A549 treated with ZK216348 at 1 μM for 4 hours (cell line): ENCODE measurements at places on chromosomes 3 and 15. TPM values are rescaled to one million over a fixed set of nuclear protein-coding genes. Genes with fewer than 3 reads are reported as not detected.

Gene FBXW12
- total RNA-seq, result not detected in 5 replicates

Gene MTHFS
- 76.8 to 95.5 TPM (median 81.4 TPM) in 5 replicates for total RNA-seq

Gene PP2D1
- not detected in 5 replicates for total RNA-seq

Gene MYL3
- total RNA-seq, result 0.16 TPM in 1 of 5 replicates, not detected in the others

Gene WDR49
- not detected in 5 replicates for total RNA-seq

Gene WDR82
- 45.4 to 57.8 TPM (median 50.5 TPM) in 5 replicates for total RNA-seq

Gene CSPG4
- 0.04 to 0.27 TPM (median 0.09 TPM) in 5 replicates for total RNA-seq

Gene CFAP92
- total RNA-seq, result 0.11 TPM in 1 of 5 replicates, not detected in the others

Gene MRPS25
- total RNA-seq, result 48.1 to 63.1 TPM (median 56.2 TPM) in 5 replicates

Gene CELSR3
- total RNA-seq, result 2.5 to 5.7 TPM (median 5.1 TPM) in 5 replicates

Gene HESX1
- total RNA-seq, result 0.32 TPM in 1 of 5 replicates, not detected in the others

Gene DNAH12
- 0.08 to 0.21 TPM (median 0.15 TPM) in 3 of 5 replicates, not detected in the others for total RNA-seq

Gene THPO
- total RNA-seq, result not detected in 5 replicates

Gene SLC6A20
- 0.06 to 0.20 TPM in 2 of 5 replicates, not detected in the others for total RNA-seq

Gene CACNA1D
- total RNA-seq, result 0.58 to 1.1 TPM (median 0.62 TPM) in 5 replicates

Gene KPNA4
- 25.4 to 42.7 TPM (median 31.6 TPM) in 5 replicates for total RNA-seq

Gene ERICH6
- total RNA-seq, result not detected in 5 replicates

Gene ARGFX
- total RNA-seq, result not detected in 5 replicates

Gene RAB6B
- 0.91 to 2.7 TPM (median 2.5 TPM) in 5 replicates for total RNA-seq

Gene RAB7A
- total RNA-seq, result 173 to 210 TPM (median 193 TPM) in 5 replicates

Gene FGF7
- total RNA-seq, result not detected in 5 replicates
